ENCODE measurements at places on chromosomes 16 and 17.

DNA sequence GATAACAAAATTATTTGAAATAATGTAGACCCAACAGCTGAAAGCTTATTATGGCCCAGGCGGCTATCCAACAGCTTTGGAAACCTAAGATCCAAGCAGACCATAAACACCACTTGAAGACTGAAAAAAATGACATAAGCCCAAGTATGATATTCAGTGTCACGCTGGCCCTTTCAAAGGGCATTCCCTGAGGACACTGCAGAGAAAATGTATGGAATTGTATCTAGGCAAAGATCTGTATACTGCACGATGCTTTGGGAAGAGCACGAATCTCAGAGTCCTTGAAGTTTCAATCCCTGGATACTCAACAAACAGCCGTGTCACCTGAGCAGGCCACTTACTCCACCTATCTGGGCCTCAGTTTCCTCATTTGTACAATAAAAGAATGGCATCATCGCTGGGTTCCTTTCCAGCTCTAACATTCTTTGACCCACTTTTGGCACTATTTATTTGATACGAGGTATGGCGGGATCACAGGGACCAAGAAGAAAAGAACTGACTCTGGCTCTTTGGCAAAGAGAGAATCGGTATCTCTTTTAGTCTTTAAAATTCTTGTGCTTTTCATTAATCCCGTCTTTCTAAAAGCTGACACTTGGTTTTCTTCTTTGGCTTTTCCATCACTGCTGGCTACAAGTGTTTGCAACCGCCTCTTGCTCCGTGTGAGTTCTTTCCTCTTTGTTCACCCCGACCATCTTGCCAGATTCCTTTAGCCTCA lies 1.2 kb downstream of the STAT5B start:
- DNase-seq = no peak

GRCh38 chr17:77882481-77883212 lies 75.9 kb upstream of the TNRC6C start:
- DNase-seq = peak; percentile 14

GRCh38 chr17:76131692-76132573 lies 9.1 kb downstream of the FOXJ1 start:
- no peak for DNase-seq

GRCh38 chr16:2325181-2325580 lies 15.3 kb downstream of the ABCA3 start:
- DNase-seq = no peak

- DNase-seq = no peak
Observed at GRCh38 chr17:64736804-64737492, 74.8 kb upstream of the SMURF2 start.

DNA sequence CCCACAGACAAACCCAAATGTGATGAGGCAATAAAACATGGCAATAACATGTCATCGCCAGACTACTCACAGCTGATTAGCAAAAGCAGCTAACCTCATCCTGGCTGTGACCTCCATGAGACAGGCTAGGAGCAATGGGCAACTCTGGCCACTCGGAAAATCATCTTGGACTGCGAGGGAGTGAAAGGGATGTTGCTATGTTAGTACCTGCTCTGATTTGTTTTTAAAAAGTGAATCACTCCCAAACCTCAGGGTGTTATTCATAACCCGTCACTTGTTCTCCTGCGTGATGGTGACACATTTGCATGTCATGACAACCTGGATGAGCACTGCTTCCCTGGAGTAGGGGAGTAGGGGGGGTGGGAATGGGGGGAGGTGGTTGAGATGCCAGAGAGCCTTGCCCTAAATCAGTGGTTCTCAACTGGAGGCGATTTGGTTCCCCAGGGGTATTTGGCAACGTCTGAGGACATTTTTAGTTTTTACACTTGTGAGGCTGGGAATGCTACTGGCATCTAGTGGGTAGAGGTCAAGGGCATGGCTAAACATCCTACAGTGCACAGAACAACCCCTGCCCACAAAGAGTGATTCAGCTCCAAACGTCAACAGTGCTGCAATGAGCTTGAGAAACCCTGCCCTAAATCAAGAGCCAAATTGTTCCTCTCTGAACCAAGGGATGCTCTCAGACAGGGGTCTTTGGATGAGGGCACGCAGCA lies 241.7 kb downstream of the SOX9 start:
- DNase-seq = no peak

- DNase-seq = no peak
Observed at GRCh38 chr17:42311240-42312034, 23.1 kb downstream of the STAT5A start.

DNA sequence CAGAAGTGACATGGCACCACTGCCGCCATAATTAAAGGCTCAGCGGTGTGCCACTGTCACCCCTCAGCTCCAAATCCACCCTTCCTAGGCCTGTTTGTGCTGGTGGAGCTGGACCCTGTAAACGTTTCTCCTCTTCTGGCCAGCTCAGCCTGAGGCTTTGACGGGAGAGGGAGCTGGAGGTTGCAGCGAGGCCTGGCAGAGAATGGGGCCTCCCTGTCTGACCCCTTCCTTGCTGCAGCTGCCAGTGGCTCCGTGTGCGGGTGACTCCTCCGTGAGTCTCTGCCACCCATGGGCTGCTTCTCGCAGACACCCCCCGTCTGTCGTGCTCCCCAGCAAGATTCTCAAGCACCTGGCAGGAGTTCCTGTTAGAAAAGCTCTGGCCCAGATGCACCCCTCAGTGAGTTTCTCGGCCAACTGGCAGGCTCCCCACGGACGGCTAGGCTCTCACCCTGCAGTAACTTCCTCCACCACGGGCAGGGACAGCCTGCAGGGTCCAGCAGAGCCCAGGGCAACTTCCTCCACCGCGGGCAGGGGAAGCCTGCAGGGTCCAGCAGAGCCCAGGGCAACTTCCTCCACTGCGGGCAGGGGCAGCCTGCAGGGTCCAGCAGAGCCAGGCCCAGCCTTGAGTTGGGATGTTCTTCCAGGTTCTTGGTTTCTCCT lies 4.7 kb upstream of the CHMP6 start:
- DNase-seq = no peak

GRCh38 chr16:26795184-26795583 lies 271.5 kb upstream of the C16orf82 start:
- no peak for DNase-seq

- no peak for DNase-seq
Observed at GRCh38 chr17:82003411-82004381, 19.0 kb downstream of the CENPX start.

GRCh38 chr17:73025041-73025560 lies 67.4 kb downstream of the SLC39A11 start:
- no peak for DNase-seq

- no peak for DNase-seq
Observed at GRCh38 chr17:74992223-74992622, 4.8 kb downstream of the CDR2L start.

DNA sequence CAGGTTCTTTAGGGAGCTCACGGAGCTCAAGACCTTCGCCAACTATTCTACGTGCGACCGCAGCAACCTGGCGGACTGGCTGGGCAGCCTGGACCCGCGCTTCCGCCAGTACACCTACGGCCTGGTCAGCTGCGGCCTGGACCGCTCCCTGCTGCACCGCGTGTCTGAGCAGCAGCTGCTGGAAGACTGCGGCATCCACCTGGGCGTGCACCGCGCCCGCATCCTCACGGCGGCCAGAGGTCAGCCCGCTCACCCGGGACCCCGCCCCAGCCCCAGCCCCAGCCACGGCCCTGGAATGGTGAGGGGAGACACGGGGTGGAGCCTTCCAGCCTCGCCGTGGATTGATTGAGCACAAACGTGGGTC lies 13.5 kb downstream of the SARM1 start:
- no peak for DNase-seq

DNA sequence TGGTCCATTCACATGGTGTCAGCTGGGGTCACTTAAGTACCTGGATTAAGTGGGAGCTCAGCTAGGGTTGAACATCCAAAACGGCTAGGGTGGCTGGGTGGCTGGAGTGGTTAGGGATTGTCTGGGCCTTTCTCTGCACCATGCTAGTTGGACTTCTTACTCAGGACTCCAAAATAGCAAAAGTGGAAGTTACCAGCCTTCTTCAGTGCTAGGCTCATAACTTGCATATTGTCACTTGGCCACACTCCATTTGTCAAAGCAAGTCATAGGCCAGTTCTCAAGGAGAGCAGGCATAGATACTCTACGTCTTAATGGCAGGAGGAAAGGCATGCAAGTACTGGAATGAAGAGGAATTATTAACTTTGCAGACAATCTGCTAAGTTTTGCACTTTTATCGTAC lies 69.7 kb downstream of the ESRP2 start:
- no peak for DNase-seq

GRCh38 chr16:53121661-53122060 lies 66.9 kb downstream of the CHD9 start:
- no peak for DNase-seq

DNA sequence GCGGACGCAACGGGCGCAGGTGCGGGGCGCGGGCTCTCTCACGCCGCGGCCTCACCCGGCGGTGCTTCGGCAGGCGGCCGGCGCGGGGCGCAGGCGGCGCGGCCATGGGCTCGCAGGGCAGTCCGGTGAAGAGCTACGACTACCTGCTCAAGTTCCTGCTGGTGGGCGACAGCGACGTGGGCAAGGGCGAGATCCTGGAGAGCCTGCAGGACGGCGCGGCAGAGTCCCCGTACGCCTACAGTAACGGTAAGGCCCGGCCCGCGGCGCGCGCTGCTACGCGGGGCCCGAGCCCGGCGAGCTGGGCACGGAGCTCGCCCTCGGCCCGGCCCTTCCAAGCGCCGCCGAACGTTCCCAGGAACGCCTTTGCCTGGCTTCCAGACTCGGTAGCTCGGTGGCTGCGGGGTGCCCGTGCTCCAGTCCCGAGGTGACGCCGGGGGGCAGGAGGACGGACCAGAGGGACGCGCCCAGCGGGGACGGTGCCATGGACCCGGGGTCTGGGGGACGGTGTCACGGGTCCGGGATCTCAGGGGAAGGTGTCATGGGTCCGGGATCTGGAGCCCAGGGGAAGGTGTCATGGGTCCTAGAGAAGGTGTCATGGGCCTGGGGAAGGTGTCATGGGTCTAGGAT lies 435 bp downstream of the RAB40C start:
- no peak for DNase-seq

- DNase-seq = no peak
Observed at GRCh38 chr16:1125471-1125870, 27.4 kb upstream of the CACNA1H start.

- DNase-seq = no peak
Observed at GRCh38 chr17:16484445-16485175, 7.4 kb downstream of the LRRC75A start.

GRCh38 chr17:79650861-79651260 lies 40.0 kb upstream of the RBFOX3 start:
- DNase-seq = no peak

- DNase-seq = no peak
Observed at GRCh38 chr17:57903961-57904360, 51.3 kb downstream of the CUEDC1 start.

- no peak for DNase-seq
Observed at GRCh38 chr16:66899945-66900710, 18.6 kb downstream of the CDH16 start.

GRCh38 chr16:30649725-30650368 lies 913 bp upstream of the PRR14 start:
- DNase-seq = no peak

DNA sequence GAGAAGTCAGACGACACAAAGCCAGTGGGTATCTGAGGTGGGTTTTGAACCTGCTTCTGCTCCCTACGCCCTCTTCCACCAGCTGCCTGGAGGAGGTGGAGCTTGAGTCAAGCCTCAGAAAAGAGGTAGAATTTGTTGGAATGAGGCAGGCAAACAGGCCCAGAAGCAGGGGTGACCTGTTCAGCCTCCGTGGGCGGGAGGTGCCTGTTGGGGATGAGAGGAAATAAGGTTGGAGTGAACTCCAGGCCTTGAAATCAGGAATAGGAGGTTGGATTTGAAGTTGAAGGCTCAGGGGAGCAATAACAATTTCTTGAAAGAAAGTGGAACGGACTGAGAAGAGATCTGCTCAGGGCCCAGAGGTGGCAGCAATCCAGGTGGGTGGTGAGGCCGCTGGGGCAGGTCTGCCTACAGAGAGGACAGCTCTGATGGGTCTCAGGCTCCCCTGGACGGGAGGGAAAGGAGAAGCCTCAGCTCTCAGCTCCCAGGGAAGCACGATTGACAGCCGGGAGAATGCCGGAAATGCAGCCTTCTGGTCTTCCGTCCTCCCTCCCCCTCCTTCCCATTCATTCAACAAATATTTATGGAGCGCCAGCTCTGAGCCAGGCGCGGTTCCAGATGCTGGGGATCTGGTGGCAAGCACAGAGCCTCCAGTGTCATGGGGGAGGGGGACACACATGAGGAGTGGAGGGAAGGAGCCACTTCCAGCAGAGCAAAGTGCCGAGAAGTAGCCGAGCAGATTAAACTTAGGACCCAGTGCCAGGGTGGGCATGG lies 61.9 kb upstream of the CIBAR2 start:
- DNase-seq = no peak

DNA sequence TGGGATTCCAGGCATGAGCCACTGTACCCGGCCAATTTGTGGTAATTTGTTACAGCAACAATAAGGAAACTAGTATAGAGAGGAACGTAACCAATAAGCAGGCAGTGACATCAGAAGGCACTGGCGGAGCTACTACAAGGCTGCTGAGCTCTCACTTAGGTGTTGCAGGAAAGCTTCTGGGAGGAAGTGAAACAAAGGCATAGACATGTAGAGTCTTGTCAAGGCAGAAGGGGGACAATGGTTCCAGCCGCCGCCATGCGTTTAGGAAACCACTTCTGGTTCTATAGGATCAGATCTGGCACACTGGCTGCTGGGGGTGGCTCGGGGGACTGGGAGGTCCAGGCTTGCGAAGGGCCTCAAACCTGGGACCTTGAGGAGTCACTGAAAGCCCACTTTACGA lies 9.4 kb upstream of the CPSF4L start:
- no peak for DNase-seq

GRCh38 chr16:22664561-22664997 lies 149.4 kb upstream of the HS3ST2 start:
- no peak for DNase-seq

DNA sequence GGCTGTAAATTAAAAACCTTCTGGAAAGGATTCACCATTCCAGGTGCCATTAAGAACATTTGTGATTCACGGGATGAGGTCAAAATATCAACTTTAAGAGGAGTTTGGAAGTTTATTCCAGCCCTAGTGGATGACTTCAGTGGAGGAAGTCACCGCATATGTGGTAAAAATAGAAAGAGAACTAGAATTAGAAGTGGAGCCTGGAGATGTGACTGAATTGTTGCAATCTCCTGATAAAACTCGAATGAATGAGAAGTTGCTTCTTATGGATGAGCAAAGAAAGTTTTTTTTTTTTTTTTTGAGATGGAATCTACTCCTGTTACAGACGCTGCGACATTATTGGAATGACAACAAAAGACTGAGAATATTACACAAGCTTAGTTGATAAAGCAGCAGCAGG lies 26.7 kb downstream of the CCL4 start:
- no peak for DNase-seq

DNA sequence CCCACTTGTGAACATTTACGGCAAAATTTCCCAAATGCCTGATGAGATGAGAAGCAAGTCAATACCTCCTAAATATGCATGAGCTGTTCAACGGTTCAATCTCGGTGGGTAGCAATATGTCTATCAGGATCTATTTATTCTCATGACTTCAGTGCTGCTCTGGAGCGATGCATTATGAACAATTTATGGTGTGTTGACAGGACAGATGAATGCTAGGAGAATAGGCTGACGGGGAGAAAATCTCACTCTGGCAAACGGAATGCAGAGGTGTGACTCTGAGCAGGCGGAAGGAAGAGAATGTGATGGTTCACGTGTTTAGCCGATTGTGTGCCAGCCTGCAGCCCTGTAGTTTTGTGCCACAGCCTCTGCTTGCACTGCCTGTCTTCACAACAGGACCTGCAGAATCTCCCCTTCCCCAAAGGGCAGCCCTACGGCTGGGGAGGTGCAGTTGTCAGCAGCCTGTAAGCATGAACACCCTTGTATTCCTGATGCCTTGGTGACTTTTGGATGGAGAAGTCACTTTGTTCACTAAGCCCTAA lies 345.2 kb downstream of the PHKB start:
- DNase-seq = no peak
